ENCODE measurements at places on chromosomes 6 and 20.

GRCh38 chr6:132978685-132979084 is 164.3 kb downstream of the RPS12 start:
- no peak for DNase-seq

GRCh38 chr20:49470922-49471321 is 11.5 kb downstream of the KCNB1 start:
- no peak for DNase-seq

GRCh38 chr6:39929039-39929732 is 5.1 kb downstream of the MOCS1 start:
- DNase-seq, result no peak

DNA sequence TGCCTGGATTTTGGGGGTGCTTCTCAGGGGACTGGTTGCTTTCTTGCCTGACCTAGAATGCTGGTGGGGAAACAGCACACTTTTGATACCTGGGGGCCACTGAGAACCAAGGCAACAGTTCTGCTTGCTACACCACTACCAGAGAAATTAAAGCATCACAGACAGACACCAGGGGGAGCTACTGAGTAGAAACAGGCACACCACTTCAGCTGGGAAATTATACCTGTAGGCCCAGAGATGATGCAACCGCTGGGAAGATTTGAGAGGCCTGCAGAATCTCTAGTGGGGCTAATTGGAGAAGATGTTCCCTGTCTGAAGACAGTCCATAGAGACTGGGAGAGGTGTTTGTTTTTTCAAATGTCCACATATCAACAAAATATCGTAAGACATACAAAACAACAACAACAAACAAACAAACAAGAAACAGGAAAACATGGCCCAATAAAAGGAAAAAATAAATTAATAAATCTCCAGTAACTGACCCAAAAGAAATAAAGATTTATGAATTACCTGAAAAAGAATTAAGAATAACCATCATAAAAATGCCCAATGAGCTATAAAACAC is 129.4 kb upstream of the RIN2 start:
- no peak for DNase-seq

DNA sequence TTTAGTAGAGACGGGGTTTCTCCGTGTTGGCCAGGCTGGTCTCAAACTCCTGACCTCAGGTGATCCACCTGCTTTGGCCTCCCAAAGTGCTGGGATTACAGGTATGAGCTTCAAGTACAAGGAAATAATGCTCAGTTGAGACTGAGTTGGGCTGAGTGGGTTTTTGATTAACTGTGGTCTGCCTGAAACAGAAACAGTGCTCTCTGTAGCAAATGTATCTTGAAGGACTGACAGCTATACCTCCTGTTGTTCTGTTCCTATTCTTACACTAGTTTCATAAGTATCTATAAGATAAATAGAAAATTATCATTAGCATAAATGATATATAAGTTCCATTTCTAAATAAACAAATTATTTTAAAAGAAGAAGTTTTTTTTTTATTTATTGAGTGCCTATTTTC is 142.8 kb upstream of the PTPRK start:
- no peak for DNase-seq

DNA sequence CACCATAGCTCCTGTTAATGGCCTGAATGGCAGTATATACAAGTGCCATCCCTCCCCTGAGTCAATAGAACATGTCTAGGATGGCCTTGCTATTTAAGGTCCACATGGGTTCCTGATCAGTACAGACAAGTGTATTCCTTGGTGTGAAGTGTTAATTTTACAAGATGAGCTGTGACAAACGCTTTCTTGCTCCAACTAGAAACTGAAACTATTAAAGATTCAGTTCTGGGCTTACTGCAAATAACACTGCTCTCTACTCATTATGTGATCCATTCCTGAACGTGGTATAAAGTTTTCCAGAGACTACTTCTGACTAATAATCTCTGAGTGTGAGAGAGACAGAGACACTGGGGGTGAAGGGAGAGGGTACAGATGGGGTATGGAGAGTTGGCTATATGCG is 198.0 kb upstream of the FBXL4 start:
- DNase-seq, result no peak

GRCh38 chr6:31632279-31632946 is 11.9 kb downstream of the PRRC2A start:
- no peak for DNase-seq

DNA sequence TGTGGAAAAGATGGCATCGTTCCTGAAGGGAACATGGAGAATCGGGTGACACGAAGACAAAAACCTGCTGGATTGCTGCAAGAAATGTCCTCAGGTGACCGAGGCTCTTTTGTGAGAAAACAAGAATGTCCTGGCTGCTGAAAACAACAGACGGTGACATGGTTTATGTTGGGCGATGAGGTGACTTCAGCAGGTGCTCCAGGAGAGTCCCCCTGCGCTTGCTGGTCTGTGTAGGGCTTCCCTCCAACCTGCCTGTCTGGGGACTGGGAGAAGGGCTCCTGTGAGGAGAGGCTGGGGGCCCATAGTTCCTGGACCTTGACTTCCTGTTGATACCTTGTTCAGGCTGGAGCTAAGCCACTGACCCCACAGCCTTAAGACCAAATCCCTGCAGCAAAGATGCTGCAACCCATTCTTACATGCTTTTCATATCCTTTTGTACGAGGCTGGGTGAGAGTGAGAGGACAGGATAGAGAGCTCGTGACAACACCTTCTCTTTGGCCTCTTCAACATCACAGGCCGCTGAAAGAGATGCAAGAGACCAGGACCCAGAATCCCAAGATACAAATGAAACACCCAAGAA is 134.8 kb downstream of the CD83 start:
- DNase-seq, result no peak

DNA sequence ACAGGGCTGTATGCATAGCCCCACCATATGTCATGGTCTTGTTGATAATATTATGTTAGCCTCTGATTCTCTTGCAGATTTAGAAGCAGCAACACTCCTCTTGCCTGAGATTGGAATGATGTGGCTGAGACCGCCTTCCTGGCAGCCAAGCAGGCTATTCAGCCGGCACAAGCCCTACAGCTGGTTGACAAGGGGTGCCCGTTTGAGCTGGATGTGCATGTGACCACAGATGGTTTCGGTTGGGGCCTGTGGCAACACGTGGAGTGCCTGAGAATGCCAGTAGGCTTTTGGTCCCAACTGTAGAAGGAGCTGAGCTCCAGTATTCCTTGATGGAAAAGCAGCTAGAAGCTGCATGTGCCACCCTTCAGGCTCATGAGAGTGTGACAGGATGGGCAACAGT is 303.6 kb upstream of the POU3F2 start:
- DNase-seq, result no peak

- no peak for DNase-seq
These were observed 340.2 kb downstream of the ARHGAP18 start for GRCh38 chr6:129369737-129370136.

DNA sequence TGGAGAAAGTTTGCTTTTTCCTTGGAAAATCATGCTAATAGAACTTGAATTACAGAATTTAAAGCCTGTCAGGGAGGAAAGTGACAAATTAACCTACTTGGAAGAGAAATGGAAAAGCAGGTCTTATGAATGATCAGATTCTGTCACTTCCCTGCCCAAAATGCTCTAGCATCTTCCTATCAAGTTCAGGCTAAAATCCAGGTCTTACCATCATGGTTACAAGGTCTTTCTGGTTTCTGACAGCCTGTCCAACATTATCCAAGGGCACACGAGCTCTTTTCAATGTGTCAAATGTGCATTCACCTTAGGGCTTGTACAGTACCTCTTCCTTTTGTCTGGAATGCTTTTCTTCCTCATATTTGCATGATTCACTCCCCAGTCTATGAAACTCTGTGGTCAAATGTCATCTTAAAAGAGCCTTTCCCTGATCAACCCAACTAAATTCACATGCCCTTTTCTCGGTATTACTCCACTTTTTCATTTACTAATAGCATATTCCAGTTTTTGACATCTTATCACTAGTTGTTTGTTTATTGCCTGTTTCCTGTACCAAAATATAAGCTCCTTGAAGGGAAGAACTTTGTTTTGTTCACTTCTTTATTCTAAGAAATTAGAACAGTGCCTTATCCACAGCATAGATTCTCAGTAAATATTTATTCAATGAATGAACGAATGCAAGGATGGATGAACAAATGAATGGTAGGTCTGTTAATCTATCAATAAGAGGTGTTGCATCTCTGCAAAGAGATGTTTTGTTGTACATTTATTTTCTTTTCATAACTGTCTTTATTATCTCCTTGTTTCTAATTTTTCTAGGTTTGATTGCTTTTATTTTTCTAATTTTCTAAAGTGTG is 139.5 kb downstream of the BCAS1 start:
- DNase-seq, result no peak

DNA sequence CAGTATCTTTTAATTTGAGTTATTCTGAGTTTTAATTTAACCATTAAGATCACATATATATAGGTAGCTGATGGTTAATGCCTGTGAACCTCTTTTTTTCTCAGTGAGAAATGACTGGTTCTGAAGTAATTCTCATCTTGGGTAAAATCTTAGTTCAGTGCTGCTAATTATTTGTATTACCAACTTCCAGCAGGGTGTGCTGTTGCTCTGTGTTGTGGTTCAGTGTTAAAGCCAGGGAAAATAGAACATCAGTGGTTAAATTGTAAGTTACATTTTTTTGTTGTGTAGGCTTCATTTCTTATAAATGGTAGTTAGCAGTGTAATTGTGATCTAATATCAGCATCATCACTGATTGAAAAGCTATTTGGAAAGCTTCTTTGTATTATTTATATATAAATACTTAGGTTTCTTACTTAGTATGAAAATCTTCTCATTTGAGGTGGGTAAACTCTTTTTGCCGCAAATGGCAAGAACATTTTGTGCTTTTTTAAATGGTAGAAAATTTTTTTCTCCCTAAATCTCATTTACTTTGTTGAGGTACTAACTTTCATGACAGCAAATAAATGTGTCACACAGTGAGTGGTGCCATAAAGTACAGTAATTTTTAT is 43.7 kb downstream of the CDC5L start:
- no peak for DNase-seq

Measured in GF-D8 (cell line).